CD14-positive monocyte (primary cell): ENCODE measurements at places on chromosomes 5 and 9.

DNA sequence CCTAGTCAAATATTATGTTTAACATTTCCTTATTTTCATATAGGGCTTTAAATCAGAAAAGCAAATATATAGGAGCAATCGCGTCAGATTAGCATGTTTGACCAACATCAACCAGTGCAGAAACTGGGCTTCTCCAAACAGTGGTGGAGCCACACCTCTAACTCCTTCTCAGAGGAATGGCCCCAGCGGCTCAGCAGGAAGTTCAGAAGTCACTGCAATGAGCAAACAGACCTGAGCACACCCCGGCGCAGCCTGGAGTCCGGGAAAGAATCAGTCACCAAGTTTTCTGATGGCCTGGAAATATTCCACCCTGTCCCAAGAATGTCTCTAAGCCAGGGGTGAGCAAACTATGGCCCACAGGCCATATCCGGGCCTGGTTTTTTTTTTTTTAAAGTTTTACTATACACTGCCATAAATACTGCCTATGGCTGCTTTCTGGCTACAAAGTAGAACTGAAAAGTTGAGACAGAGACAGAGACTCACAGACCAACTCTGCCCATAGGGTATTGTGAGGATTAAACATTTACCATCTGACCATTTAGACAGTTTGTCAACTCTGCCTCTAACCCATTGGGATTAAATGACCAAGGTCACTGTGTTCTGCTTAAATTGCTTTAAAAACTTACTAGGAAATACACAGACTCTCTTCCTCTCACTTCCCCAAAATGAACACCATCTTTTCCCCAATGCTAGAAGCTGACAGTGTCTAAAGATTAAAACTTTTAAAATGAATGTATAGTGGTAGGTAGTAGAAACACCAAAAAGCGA, 5.4 kb downstream of the GOLM1 start:
- no peaks in the 10 kb centered on the region for H3K36me3 ChIP-seq
- H3K27me3 ChIP-seq: peaks cover 4% of the 10 kb centered on the region
- H3K27ac ChIP-seq: peak overlapping the region; percentile 29
- H3K4me3 ChIP-seq: no peak overlapping the region
- peak; percentile 30 for DNase-seq

GRCh38 chr5:168030912-168031311, 260.5 kb upstream of the WWC1 start:
- H3K4me1 ChIP-seq: no peaks in the 10 kb centered on the region
- no peaks in the 10 kb centered on the region for H3K27me3 ChIP-seq
- no peaks in the 10 kb centered on the region for H3K36me3 ChIP-seq
- H3K27ac ChIP-seq: no peak overlapping the region
- H3K4me3 ChIP-seq: no peak overlapping the region

GRCh38 chr9:124697326-124698200, 73.5 kb downstream of the NR6A1 start:
- H3K27ac ChIP-seq: no peak overlapping the region
- no peak overlapping the region for H3K4me3 ChIP-seq
- H3K4me1 ChIP-seq: peaks cover 7% of the 10 kb centered on the region
- no peaks in the 10 kb centered on the region for H3K36me3 ChIP-seq

GRCh38 chr9:91516777-91517176, 93.1 kb upstream of the NFIL3 start:
- no peak overlapping the region for H3K4me3 ChIP-seq
- H3K36me3 ChIP-seq: no peaks in the 10 kb centered on the region
- H3K4me1 ChIP-seq: peaks cover 17% of the 10 kb centered on the region
- peak overlapping the region; percentile 66 for H3K27ac ChIP-seq
- H3K27me3 ChIP-seq: no peaks in the 10 kb centered on the region
- DNase-seq: peak; percentile 68

DNA sequence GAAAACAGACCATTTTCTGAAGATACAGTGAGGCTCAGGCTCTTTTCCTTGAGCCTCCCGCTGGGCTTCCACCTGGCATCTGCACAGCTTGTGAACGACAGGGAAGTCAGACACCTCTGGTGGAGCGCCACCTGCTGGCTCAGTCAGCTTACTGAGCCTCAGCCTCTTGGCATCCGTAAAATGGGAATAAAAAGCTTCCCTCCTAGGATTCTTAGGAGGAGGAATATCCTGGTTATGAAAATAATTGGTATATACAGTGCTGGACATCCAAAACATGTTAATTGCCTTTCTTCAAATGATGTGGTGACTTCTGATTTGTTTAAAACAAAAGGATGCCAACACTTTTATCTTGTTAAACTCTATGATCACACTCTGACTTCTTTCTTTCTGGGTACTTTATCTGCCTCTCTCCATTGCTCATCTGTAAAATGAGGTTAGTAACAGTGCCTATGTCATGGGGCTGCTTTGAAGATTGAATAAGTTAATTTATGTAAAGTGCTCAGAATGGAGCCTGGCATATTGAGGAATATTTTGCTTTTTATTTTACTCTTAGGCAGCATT, 67.5 kb downstream of the MAMDC2 start:
- H3K4me1 ChIP-seq: no peaks in the 10 kb centered on the region
- H3K4me3 ChIP-seq: no peak overlapping the region
- peak; percentile 67 for DNase-seq
- no peaks in the 10 kb centered on the region for H3K27me3 ChIP-seq

DNA sequence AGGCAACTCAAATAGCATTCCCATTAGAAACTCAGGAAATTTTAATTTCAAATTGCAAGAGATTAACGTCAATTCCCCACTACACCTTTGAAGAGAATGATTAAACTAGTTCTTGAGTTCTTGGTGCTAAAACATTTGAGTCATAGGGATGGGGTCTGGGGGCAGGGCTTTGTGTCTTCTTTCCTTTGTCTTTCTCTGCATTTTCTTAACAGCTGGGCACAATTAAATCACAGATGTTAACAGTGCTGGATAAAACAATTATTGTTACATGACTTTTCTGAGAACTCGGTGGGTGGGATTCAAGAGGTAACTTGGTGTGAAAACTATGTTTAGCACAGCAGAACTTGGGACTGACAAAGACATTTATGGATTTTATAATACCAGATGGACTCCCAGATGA, 351.9 kb upstream of the TNC start:
- H3K4me3 ChIP-seq: no peak overlapping the region
- no peak for DNase-seq
- no peaks in the 10 kb centered on the region for H3K4me1 ChIP-seq
- no peak overlapping the region for H3K27ac ChIP-seq
- H3K36me3 ChIP-seq: no peaks in the 10 kb centered on the region

GRCh38 chr9:110058304-110058953, 149.5 kb downstream of the C9orf152 start:
- no peaks in the 10 kb centered on the region for H3K27me3 ChIP-seq
- peak; percentile 45 for DNase-seq
- no peaks in the 10 kb centered on the region for H3K36me3 ChIP-seq
- H3K27ac ChIP-seq: no peak overlapping the region
- H3K4me1 ChIP-seq: peaks cover 7% of the 10 kb centered on the region

GRCh38 chr5:91424638-91425436, 41.7 kb upstream of the ARRDC3 start:
- H3K4me3 ChIP-seq: no peak overlapping the region
- H3K27ac ChIP-seq: no peak overlapping the region
- DNase-seq: no peak
- H3K36me3 ChIP-seq: no peaks in the 10 kb centered on the region
- H3K27me3 ChIP-seq: no peaks in the 10 kb centered on the region

DNA sequence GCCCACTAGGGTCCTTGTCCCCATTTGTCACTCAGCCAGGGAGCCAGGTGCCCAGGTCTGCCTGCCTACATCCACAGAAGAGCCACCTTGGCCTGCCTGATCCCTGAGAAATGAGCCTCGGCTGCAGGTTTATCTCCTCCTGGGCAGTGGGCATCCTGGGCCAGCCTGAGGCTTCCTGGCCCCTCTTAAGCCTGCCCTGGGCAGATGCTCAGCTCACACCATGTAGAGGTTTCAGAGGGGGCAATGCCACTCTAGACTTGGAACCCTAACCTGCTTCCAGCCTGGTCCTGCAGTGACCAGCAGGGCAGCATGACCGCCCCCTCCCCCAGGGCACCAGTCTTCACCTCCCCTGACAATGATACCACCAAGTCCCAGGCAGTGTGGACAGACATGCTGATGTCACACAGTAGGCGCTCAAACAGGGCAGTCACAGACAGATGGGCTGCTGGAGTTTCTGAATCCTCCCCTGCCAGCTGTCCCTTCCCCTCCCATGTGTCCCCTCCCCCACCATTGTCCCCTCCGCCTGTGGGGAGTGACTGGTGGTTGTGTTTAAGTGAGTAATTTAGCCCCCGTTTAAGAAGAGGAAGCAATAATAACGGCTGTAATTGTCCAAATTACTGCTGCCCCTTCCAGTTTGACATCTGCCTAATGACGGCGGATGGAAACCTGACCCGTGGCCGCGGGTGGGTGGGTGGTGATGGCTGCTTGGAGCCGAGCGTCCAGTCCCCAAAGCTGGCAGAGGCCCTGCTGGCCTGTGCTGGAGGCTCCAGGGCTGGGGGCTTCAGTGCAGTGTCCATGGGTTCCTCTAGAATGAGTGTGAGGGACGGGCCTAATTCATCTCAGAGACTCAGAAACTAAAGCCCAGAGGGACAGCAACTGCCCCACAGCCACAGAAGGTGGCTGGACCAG, 147.7 kb downstream of the BARX1 start:
- no peak overlapping the region for H3K4me3 ChIP-seq
- H3K27ac ChIP-seq: no peak overlapping the region
- no peaks in the 10 kb centered on the region for H3K36me3 ChIP-seq
- H3K4me1 ChIP-seq: no peaks in the 10 kb centered on the region
- H3K27me3 ChIP-seq: no peaks in the 10 kb centered on the region

GRCh38 chr5:66440202-66440680, 156.0 kb upstream of the MAST4 start:
- no peak overlapping the region for H3K27ac ChIP-seq
- H3K36me3 ChIP-seq: no peaks in the 10 kb centered on the region
- H3K27me3 ChIP-seq: no peaks in the 10 kb centered on the region
- no peaks in the 10 kb centered on the region for H3K4me1 ChIP-seq
- DNase-seq: no peak

GRCh38 chr5:10485897-10486296, 44.2 kb downstream of the ROPN1L start:
- H3K27me3 ChIP-seq: no peaks in the 10 kb centered on the region
- H3K4me1 ChIP-seq: peaks cover 19% of the 10 kb centered on the region
- H3K27ac ChIP-seq: no peak overlapping the region

DNA sequence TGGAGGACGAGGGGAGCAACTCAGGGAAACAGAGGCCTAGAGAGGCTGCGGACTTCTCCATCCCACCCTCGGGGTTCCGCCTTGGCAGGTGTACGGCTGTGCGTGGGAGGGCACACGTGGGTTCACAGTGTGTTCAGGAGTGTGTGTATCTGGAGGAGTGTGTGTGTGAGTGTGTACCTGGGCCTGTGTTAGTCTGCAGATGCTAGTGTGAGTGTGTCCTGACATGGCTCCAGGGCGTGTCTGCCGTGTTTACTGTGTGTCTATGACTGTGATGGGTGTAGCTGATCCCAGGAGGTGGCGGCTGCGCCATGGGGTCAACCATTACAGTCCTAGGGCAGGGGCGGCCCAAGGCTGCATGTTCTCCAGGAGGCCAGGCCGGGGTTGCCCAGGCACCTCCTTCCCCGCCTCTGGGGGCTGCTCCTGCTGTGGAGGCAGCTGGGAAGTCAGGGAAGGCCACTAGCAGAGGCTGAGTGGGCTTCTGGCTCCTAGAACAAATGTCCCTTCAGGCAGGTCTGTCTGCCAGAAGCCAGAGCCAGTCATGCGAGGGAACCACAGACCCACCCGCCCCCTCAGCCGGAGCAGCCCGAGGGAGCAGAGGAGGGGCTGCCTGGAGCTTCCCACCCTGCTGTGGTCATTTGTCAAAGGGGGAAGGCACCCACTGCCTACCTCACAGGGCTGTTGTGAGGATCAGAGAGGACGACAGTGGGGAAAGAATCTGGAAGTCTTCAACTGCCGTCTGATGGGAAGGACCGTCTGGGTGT, 21.4 kb downstream of the CRB2 start:
- H3K4me1 ChIP-seq: peaks cover 9% of the 10 kb centered on the region
- H3K27me3 ChIP-seq: peaks cover 30% of the 10 kb centered on the region
- H3K27ac ChIP-seq: no peak overlapping the region
- DNase-seq: no peak
- H3K36me3 ChIP-seq: peaks cover 25% of the 10 kb centered on the region
- no peak overlapping the region for H3K4me3 ChIP-seq

- H3K27me3 ChIP-seq: no peaks in the 10 kb centered on the region
- H3K4me3 ChIP-seq: no peak overlapping the region
- H3K36me3 ChIP-seq: no peaks in the 10 kb centered on the region
Measured at GRCh38 chr5:71862507-71863060, 143.5 kb downstream of the CARTPT start.

DNA sequence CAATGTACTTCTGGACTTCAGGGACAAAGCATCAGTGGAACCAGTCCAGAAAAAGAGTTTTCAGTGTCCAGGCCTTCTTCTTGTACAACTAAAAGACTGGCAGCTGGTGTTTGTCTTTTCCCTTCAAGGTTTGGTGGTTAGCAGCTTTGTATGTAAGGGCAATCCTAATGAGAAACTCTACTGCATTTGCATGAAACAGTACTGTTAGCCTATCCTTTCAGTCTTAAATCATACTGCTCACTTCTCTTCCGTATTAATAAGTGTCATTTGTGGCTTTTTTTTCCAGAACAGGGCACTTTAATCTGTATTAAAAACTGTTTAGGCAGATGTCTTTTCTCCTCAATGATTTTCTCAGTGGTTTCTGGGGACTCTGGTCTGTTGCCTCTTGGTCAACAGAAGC, 48.9 kb downstream of the FAM174A start:
- H3K27me3 ChIP-seq: no peaks in the 10 kb centered on the region
- no peaks in the 10 kb centered on the region for H3K4me1 ChIP-seq
- no peak for DNase-seq
- H3K4me3 ChIP-seq: no peak overlapping the region

GRCh38 chr5:124234770-124235562, 511.5 kb downstream of the ZNF608 start:
- H3K27ac ChIP-seq: no peak overlapping the region
- no peaks in the 10 kb centered on the region for H3K27me3 ChIP-seq
- no peaks in the 10 kb centered on the region for H3K36me3 ChIP-seq
- no peak for DNase-seq

GRCh38 chr5:158852622-158853021, 247.1 kb downstream of the EBF1 start:
- H3K27ac ChIP-seq: no peak overlapping the region
- no peak for DNase-seq
- no peaks in the 10 kb centered on the region for H3K27me3 ChIP-seq
- no peak overlapping the region for H3K4me3 ChIP-seq
- H3K4me1 ChIP-seq: no peaks in the 10 kb centered on the region

DNA sequence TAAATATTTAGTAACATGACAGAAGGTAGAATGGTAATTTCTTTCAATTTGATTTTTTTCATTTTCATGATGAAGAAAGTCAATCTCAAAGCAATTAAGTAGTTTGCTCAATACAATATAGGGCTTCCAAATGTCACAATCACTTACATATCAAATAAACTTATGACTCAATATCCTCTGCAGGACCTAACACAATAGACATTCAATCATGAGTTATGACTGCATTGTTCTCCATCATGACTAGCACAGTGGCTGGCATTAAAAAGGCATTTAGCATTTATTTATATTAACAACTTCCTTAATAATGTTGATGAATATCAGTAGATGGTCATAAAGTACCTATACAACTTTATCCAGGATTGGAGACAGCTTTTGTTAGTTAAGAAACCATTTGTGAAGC, 1499.6 kb downstream of the EFNA5 start:
- H3K27ac ChIP-seq: no peak overlapping the region
- no peaks in the 10 kb centered on the region for H3K27me3 ChIP-seq
- no peaks in the 10 kb centered on the region for H3K4me1 ChIP-seq
- no peak overlapping the region for H3K4me3 ChIP-seq
- DNase-seq: no peak

- no peak overlapping the region for H3K4me3 ChIP-seq
- H3K36me3 ChIP-seq: no peaks in the 10 kb centered on the region
- no peak overlapping the region for H3K27ac ChIP-seq
Measured at GRCh38 chr9:72274916-72275315, 90.1 kb downstream of the ZFAND5 start.
